ENCODE measurements at places on chromosomes 5 and 9. TPM values are rescaled to one million over a fixed set of nuclear protein-coding genes. Genes with fewer than 3 reads are reported as not detected.

DNA sequence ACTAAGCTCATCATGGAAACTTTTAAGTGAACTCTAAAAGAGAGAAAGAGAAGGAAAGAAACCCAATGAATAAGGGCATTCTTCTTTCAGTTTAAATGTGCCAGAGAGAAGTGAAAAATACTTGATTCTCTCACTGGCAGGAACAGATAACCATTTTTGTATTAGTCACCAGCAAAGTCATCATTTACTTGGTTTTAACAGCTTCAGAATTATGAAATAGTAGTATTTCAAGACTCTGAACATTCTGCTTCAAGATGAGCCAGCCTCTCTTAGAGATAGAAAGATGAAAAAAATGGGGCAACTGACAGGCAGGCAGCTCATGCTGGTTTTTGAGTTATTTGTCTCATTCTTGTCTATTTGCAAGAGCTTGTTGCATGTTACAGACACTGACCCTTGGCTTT lies 103.5 kb downstream of the GCNT1 start:
- DNase-seq = no peak

- DNase-seq = no peak
Observed at GRCh38 chr9:77435277-77435676, 212.8 kb downstream of the GNA14 start.

DNA sequence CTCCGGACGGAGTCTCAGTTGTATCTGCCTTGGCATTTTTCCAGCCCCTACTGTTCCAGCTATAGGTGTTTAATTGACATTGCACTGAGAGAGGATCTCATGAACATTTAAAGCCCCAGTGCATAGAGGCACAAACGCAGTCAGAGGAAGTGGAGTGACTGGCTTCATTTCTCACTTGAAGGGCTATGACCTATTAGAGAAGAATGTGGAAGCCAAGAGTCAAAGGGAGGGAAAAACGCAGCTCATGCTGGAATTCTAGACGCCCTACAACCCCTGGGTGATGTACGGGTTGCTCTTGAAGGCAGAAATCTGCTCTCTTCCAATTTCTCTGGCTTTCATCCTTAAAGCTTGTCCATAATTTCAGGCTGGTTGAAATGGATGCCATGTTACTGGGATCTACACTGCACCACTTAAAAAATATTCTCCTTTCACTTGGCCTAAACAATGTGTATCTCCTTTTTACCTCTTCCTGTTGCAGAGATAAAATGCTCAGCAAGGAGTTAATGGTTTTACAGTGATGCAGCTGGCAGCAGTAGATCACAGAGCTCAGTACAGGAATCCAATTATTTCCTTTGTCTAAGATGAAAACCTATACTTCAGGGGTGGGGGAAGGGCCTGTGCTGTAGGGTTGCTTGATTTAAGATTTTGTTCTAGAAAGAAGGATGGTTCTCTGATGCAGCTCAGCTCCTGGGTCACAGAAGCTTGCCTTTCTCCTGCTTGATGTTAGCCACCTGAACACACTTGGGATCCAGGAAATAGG lies 61.8 kb upstream of the MAMDC2 start:
- DNase-seq = no peak

DNA sequence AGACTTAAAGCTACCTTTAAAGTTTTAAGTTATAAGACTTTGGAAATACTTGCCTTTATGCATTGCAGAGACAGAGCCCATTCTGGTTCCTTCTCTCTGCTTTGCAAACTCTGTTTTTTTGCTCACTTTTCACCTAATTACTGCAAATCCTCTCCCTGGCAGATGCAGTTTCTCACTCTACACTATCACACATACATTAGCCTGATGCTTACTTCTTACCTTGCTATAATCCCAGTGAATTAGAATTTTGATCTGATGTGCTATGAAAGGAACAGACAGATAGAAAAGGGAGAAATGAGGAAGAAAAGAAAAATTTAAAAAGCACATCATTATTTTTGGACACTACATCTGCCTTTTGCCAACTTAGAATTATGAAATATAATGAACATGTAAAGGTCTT lies 489.5 kb upstream of the EDIL3 start:
- DNase-seq = no peak

DNA sequence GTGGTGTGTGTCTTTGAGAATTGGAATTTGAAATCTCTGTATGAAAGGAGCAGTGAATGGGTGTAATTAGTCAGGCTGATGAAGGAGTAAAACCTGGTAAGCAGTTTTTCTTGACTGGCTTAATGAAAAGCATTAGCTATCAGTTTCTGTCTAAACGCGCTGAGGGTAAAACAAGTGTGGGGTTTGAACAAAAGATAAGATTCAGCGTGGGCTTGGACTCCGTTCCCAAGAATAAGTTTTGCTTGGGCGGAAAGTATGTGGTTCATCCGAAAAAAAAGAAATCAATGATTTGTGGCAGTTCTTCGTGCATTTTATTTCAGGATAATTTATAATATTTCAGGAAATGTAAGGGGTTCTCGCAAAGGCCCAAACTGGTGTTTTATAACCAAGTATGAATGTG lies 217.3 kb downstream of the NTRK2 start:
- no peak for DNase-seq

DNA sequence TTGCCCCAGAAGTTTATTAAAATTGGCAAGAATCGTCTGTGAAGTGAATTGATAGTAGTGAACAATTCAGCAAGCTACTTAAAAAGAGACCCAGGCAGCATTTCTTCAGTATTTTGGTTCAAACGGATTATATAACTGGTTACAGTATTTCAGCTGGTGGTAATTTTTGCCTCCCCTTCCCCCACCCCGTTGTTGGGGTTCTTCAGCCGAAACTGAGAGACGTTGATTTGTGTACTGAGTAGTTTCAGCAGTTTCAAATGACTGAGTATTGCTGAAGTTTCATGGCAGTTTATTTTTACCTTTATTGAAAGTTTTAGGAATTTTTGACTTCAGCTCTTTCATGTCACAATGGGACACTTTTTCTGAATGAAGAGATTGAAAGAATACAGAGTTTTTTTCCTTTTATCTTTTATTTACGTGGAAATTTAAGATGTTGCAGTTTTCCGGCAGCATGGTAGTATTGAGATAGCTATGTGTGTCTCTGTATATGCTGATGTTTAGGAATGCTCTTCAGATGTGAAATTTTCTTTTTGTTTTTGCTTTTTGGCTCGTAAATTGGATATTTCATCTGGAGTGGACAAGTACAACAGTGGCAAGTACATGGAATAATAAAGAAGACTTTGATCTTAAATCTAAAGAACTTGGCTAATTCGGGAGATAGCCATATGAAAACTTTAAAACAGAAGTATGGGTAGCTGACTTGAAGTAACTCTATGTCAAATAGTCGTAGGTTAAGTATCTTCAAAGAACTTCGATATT lies 1.9 kb downstream of the GPBP1 start:
- peak; percentile 31 for DNase-seq

DNA sequence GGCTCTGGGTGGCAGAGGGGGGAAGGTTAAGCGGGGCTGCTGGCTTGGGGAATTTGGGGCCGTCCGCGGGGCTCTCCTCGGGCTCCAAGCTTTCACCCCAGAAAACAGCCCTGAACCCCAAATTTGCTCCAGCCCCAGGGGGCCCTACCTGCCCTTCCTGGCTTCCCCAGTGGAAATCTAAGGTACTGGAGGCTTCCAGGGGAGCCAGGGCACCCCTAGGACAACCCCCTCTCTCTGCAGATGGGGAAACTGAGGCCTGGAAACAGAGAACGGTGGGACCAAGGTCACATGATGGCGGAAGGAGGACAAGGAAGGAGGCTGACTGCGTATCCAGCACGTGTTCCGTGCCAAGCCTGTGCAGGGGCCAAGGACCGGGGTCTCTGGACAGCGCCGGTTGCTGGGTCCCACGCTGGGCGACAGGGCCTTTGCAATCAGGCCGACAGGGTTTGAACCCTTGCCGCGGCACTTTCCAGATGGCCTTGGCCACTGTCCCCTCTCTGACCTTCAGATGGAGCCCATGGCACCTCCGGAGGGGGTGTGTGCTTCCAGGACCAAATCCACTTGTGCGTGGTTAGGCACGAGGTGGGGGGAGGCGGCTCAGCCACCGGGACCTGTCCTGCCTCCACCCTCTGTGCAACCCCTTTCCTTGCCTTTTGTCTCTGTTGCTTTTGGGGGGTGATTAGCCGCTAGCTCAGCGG lies 183.1 kb downstream of the C9orf50 start:
- no peak for DNase-seq

DNA sequence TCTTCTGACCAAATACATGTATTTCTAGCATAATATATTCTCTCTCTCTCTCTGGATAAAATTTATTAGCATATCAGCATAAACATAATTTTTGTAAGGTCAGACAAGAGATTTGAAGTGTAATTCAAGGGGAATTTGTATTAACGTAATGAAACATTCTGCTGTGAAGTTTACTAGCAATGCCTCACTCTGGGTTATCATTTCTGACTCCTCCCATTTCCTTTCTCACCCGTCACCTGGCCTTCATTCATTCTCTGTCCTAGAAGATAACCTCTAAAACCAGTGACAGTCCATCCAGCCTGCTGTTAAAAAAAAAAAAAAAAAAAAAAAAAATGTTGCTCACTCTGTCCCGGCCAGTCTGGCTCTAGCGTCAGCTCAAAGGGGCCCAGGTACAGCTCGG lies 27.1 kb downstream of the GRAMD2B start:
- no peak for DNase-seq

DNA sequence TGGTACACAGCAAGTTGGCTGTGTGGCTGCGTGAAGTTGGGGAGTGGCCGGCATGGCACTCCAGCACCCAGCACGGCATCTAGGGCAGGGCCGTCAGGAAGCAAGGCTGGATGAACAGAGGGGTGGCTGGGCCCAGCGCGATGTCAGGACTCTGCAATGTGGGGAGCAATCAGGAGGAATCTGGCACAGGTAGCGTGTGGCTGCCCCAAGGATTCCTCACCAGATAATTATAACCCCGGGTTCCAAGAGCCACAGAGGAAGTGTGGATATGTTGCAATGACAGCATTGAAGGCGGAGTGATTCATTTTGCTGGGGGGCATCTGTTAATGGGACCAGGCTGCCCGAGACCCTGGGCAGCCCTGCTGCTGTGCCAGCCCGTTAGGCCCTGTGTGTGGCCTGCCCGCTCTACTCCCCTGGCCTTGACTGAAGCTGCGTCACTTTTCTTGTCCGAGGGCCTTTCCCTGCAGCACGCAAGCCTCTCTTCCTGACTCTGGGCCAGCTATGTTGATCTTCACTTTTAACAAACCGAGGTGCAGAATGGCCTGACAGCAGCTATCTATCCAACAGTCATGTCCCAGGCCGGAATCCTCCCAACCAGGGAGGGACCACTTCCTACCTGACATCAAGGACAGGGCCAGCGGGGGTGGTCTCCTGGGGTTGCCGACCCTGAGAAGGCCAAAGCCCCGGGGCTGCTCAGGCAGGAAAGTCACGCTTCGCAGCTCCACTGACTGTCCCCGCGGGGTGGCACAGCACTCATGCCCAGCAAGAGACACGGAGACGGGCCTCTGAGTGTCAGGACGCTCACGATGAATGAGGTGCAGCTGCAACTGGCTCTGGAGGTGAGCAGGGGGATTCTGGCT lies 118.0 kb upstream of the PHYKPL start:
- no peak for DNase-seq

GRCh38 chr9:15959663-15960062 lies 406.8 kb downstream of the CCDC171 start:
- no peak for DNase-seq

DNA sequence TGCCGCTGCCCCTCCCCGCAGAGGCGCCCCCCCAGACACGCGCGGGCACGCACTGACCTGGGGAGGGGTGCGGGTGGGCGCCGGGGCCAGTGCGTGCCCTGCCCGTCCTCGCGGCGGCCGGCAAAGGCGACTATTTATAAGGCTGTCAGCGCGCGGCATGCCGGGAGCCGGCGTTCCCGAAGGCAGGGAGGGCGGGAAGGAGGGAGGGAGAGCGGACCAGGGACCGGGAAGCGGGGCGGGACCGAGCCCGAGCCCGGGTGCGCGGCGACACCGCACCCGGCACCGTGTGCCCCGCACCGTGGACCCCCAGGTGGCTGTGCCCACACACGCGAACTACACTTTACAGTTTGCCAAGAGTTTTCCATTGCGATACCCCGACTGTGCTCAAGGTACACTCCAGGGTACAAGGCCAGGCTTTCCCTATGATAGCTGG lies at the start of gene AK1:
AK1 (minus strand) TSS at position 110 of the 433 bp plus-strand sequence. CDS start 3,058 bp downstream, outside the sequence.
- DNase-seq = no peak

DNA sequence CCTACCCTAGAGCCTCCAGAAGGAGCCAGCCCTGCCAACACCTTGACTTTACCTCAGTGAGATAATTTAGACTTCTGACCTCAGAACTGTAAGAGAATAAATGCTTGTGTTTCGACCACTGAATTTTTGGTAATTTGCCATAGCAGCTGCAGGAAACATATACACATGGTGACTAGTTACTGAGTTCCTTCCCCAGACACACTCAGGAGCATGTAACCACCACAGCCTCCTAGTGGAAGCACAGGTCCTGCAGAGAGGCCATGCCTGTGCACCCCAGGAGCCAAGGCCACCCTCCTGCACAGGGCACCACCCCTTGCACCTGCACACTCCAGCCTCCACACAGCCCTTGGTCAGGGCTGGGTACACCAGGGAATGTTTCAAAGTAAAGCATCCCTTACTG lies 7.6 kb upstream of the CAMSAP1 start:
- DNase-seq = no peak

GRCh38 chr5:142129446-142130066 lies 21.0 kb downstream of the NDFIP1 start:
- DNase-seq = no peak

- DNase-seq = no peak
Observed at GRCh38 chr9:13491493-13492424, 212.3 kb upstream of the MPDZ start.

GRCh38 chr9:21993893-21994555 lies at the start of gene CDKN2A:
Gene CDKN2A, minus strand, starts transcription at chr9:21994392.
- DNase-seq = peak; percentile 38

- DNase-seq = no peak
Observed at GRCh38 chr5:124797665-124798087, 51.2 kb upstream of the ZNF608 start.

- no peak for DNase-seq
Observed at GRCh38 chr5:160627921-160628618, 206.4 kb downstream of the PTTG1 start.

GRCh38 chr9:69180670-69181069 lies 6.6 kb downstream of the TJP2 start:
- no peak for DNase-seq

GRCh38 chr5:123035360-123035917 lies 1.1 kb downstream of the PPIC start:
- peak; percentile 12 for DNase-seq

CER1 gene
- total RNA-seq = not detected

C7 gene
- not detected for total RNA-seq

EFNA5 gene
- not detected for total RNA-seq

PCDHGB2 gene
- 0.28 TPM for total RNA-seq

C5orf34 gene
- 0.61 TPM for total RNA-seq

CDX1 gene
- not detected for total RNA-seq
